Daoy (cell line): ENCODE measurements at places on chromosomes 6 and 20.

DNA sequence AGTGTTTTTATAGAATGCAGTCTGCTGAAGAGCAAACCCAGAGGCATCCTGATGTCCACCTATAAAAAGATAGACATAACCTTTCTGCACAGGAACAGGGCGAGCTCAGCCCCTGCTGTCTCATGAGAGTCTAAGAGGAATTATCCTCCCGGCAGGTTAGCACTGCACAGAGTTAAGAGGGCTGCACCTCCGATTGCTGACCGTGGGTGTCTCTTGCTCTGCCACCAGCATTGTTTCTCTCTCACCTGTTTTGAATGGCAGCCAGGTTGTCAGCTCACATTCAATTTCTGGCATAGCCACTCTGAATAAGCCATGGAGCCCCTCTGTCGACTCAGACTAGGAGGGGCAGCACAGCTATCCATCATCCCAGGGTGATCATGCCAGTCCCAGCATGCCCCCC, 211.2 kb downstream of the PHACTR1 start:
- DNase-seq, result no peak

GRCh38 chr6:35240838-35241801, 18.4 kb upstream of the ZNF76 start:
- peak; percentile 74 for DNase-seq

GRCh38 chr6:129672881-129673631, 36.9 kb downstream of the ARHGAP18 start:
- DNase-seq, result peak; percentile 72

GRCh38 chr20:23120261-23120660, 34.1 kb upstream of the CD93 start:
- DNase-seq, result no peak

DNA sequence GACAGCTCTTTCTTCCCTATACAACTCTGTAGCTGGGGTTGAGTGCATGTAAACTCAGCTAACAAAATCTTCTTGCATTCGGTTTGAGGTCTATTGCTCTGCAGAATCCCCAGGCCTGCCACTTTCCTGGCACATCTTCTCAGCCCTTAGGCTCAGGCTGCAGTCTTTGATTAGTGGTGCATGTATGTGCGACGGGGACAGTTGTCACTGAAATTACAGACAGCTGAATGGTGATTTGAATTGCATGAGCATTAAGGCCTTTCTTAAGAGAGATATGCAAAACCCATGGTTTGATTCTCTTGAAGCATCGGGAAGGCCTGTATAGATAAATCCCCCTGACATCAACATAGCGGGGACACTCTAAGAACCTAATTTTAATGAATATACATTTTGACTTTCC, 222.8 kb downstream of the CDH26 start:
- no peak for DNase-seq

DNA sequence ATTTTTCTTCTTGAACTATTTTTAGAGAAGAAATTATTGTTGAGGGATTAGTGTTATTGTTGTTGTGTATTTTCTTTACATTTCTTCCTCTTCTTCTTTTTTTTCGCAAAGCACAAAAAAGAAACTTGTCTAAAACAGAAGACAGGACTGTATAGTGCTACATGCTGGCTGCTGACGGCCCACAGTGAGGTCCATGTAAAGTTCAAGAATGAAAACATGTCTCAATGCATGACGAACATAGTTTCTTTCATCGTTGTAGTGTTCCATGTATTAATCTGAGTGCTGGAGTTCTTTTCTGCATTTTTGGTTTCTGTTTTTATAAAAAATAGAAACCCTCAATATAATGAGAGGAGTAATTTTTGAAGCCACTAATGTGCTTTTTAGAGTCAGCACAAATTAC, 462.9 kb upstream of the MARCKS start:
- DNase-seq, result no peak
